ENCODE measurements at places on chromosomes 4 and X.

DNA sequence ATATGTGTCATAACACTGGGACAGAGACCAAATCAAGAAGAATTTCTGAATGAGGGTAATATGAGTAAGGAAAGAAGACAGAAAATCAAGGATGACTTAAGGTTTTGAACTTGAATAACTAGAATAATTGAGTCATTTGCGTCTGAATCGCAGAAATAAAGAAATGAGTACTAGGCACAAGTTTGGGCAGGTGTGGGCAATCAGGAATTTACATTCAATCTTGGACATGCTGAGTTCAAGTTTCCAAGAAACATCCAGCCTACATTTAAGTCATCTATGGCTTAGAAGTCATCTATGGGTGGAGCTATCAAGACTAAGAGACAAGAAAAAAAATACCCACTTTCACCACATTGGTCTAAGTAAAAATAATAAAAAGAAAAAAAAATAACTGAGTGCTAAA lies 30.4 kb upstream of the WDR44 start:
- no peak for DNase-seq

GRCh38 chr4:26227601-26228229 lies 93.1 kb upstream of the RBPJ start:
- DNase-seq: no peak

- DNase-seq: no peak
Observed at GRCh38 chr4:135065366-135065765, 863.8 kb upstream of the PABPC4L start.

GRCh38 chr4:179372242-179372641 lies 1930.0 kb upstream of the AGA start:
- no peak for DNase-seq

- DNase-seq: no peak
Observed at GRCh38 chrX:51614353-51615012, 4.2 kb downstream of the CENPVL3 start.

GRCh38 chr4:95544113-95545103 lies 4.4 kb downstream of the UNC5C start:
- DNase-seq: no peak

DNA sequence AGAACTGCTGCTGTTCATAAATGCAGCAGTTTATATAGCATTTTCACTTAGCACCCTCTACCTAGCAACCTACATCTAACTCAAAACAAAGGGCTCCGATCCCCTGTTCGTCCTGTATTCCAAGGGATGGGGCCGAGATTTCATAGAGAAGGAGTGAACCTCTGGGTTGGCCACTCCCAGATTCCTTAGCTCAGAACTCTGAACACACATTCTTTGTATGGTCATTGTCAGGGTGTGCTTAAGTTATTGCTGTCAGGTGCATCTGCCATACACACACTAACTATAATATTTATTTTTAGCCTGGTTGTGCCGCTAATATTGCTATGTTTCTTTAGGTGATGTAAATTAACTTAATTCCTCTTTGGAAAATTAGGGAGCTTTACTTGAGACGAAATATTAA lies 47.7 kb upstream of the AADAT start:
- DNase-seq: no peak

DNA sequence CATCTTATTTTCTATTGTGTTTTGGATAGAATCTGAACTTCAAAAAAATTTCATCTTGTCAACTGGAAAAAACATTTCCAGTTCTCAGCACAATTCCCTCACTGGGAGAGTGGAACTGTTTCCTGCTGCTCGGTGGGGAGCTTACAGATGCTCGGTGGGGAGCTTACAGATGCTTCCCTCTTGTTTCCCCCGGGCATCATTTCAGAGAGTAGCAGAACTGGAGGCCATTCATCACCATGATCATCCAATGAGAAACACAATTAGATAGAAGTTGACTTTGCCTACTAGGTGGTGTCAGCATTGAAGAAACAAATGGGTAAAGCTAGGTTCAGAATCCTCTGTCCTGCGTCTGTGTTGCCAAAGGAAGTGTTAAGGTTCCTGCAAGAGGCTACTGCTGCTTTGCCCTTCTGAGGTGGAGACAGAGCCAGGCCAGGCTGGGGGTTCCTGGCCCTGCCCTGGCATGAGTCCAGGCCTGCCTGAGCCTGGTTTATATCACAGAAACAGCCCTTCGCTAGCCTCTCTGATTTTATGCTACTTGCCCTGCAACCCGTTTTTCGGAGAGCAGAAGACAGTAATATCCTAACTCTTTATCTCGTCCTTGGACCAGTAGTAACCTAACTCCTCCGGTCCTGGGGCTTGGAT lies 70.6 kb downstream of the TAPT1 start:
- no peak for DNase-seq

DNA sequence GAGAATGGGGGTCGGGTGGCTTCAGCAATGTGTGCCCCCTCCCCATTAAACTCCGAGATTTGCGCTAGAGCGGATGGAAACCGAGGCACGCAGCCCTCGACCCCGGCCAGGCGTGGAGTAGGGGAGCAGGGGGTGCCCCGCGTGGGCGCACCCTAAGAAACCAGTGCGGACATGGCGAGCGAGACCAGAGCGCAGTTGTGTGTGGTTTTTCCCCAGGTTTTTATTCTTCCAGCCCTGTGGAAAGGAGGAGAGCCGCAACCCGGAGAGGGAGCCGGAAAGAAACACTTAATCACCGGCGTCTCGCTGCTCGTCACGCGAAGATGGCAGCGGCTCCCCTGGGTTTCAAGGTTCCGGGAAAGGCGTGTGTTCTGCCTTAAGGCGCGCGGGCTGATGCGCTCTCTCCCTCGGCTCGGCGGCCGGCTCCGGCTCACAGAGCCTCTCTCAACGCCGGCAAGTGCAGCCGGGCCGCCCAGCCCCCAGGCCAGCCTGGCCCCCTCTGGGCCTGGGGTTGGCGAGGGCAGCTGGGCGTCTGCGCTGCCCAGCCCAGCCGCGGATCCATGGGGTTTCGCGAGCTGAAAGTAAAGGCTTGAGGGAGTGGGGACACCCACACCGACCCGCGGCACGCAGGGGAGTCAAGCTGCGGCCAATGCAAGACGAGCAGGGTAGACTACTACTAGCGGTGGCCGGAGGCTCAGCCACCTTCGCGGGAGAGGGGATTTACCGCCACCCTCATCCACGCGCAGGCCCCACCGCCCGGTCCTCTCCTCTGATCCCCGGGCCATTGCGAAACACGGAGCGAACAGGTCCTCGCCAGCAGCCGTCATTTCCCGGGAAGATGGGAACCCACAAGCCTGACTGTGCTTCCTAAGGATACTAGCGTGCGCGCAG lies 74.0 kb upstream of the BCOR start:
- DNase-seq: peak; percentile 43

DNA sequence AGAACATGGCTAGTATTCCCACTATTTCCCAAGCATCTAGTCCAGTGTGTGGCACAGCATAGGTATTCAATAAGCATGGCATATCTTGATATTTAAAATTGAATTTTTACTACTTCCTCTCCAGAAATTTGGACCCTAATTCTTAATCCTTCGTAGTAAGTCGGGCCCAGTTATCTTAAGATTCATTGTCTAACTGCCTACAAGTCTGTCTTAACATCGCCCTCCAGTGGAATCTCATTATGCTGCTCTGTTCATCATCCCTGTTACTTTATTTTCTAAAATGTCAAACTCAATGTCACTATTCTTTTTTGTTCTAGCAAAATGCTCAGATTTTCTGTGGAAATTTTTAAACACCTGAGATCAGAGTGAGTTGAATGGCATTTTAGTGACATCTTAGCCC lies 606.2 kb downstream of the KLHL13 start:
- no peak for DNase-seq

GRCh38 chrX:156008915-156009314 lies 11.4 kb downstream of the IL9R start:
- no peak for DNase-seq

DNA sequence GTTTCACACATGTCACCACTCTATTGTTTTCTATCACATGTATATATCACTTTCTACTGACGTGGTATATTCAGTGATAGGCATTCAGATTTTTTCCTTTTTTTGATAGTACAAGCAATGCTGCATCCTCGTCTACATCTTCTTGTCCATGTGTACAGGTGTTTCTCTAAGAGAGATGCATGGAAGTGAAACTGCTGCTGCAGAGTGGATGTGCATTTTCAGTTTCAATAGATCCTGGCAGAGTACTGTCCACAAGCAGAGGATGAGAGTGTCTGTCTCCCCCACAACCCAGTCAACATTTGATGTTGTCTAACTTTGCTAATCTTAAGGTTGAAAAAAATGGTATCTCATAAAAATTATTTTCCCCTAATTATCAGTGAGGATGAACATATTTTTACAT lies 194.0 kb upstream of the CASK start:
- DNase-seq: no peak

DNA sequence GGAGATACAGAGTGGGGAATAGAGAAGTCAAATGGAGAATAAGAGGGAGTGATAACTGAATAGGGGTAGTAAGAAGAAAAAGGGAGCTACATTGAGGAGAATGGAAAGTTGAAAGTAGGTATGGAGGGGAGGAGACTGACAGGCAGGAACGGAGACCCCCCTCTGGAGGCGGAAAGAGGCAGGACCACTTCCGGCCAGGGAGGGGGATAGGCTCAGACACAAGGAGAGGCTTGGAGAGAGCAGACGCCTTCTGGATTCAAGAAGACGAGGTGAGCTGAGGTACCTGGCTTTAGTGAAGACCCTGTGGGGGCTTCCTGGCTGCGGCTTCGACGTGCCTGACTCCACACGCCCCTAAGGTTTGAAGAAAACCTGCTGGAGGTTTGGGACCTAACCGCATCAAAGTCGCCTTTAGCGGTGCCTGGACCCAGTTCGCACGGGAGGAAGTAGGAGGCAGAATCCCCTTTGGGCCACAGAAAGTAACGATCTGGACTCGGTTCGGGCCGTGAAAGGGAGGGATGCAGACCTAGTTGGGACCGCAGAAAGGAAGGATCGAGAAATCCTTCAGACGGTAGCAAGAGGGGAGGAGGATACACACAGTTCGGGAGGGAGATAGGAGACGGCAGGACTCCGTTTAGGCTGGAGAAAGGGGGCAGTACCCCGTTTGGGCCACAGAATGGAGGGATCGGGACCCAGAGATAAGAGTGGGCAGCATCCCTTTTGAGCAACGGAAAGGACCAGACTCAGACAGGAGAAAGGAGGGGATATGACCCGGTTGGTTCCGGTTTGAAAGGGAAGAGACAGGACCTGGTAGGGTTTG lies at the start of gene TRO:
TSS of gene TRO (plus strand) at position 215 of the 817 bp plus-strand sequence. CDS start 1,423 bp downstream, outside the sequence.
- no peak for DNase-seq

- DNase-seq: no peak
Observed at GRCh38 chr4:183875251-183875825, 29.8 kb upstream of the STOX2 start.

GRCh38 chr4:3244002-3244401 lies 5.0 kb upstream of the MSANTD1 start:
- DNase-seq: no peak

- no peak for DNase-seq
Observed at GRCh38 chr4:47106561-47106960, 75.2 kb downstream of the GABRB1 start.

- no peak for DNase-seq
Observed at GRCh38 chr4:121690001-121690400, 6.8 kb downstream of the ANXA5 start.

GRCh38 chr4:38534344-38535045 lies 129.5 kb upstream of the KLF3 start:
- DNase-seq: no peak

- no peak for DNase-seq
Observed at GRCh38 chrX:18194688-18195087, 26.0 kb downstream of the BEND2 start.

- DNase-seq: no peak
Observed at GRCh38 chr4:93960450-93960849, 131.9 kb downstream of the ATOH1 start.

DNA sequence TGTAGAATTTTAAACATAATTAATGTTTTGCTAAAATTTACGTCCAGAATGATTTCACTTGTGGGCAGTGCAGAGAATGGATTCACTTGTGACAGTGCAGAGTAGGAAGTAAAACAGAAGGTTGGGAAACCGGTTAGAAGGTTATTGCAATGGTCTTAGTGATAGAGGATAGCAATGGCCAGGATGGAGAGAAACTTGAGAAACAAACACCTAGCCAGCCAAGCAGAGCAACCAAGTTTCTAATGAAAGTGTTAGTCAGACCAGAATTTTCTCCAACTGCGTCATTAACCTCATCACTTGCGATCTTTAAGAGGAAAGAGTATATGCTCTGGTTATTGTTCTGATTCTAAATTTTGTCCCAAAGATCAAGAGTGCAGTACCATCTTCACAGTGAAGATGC lies 50.0 kb upstream of the TBC1D9 start:
- no peak for DNase-seq

DNA sequence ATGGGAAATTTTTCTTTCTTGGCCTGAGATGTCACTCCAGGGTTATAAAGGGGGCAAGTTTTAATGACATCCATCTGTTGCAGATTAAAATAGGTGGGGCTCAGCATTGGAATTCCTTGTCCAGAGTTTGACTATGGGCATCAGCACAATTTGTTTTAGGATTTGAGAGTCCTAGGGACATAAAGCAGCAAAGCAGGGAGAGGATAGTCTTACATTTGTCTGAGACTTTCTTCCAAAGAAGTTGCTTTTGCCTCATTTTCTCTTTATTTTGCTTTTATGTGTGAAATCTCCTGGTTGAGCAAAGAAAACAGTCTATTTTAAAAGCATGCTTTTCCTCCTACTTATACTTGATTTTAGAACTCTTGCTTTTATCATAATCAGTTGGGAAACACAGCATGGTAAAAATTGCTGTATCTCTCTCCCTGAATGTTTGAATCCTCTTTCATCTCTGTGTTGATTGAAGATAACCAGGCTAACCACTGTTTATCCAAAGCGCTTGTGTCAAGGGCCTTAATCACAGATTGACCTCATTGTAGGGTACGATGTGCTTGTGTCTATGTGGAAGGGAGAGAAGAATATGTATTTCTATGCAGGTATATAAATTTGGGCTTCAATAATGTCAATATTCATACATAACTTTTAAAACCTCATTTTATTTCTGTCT lies 121.5 kb downstream of the ANK2 start:
- no peak for DNase-seq

All from activated T-cell treated with anti-CD3 and anti-CD28 coated beads, Interleukin-2, amount 50 U/mL, for 4 hours (primary cell).